ENCODE measurements at places on chromosomes 16 and 17. TPM values are rescaled to one million over a fixed set of nuclear protein-coding genes. Genes with fewer than 3 reads are reported as not detected.

GRCh38 chr16:101586-101985 is 23.6 kb downstream of the MPG start:
- DNase-seq, result no peak

- no peak for DNase-seq
Measured at GRCh38 chr16:50081428-50082018, 15.8 kb downstream of the HEATR3 start.

- no peak for DNase-seq
Measured at GRCh38 chr16:85778873-85779272, 20.5 kb downstream of the EMC8 start.

DNA sequence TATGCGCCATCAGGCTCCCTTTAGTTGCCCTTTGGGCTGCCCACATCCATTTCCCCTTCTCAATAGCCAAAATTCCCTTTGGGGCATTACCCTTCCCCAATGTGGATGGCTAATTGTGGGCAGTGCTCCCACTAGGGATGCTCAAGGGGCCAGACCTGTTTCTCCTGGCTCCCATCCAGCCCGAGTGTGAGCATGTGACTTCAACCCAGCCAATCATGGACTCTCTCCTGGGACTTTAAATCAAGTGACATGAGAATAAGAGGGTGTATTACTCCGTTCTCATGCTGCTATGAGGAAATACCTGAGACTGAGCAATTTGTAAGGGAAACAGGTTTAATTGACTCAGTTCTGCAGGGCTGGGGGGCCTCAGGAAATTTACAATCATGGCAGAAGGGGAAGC is 60.9 kb upstream of the WSB1 start:
- no peak for DNase-seq

GRCh38 chr17:66777689-66778225 is 57.2 kb upstream of the CACNG5 start:
- no peak for DNase-seq

DNA sequence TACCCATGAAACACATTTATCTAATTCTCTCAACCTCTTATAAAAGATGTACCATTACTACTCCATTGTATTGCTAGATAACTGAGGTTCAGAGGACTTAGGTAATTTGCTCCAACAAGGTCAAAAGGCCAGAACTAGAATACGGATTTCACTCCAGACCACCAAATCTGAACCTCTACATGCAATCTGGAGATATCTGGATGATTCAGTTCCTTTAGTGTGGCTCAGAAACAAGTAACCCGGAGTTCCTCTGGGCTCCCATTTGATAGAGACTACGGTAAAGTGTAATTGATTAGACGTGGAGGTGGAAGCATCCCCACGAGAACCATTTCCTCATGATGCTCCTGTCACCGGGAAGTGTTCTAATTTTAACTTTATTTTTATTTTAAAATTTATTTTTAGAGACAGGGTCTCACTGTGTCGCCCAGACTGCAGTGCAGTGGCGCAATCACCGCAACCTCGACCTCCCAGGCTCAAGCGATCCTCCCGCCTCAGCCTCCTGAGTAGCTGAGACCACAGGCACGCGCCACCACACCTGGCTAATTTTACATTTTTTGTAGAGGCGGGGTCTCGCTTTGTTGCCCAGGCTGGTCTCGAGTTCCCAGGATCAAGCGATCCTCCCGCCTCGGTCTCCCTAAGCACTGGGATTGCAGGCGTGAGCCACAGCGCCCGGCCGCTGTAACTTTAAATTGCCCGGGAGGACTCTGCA is 608 bp upstream of the COX10 start:
- DNase-seq, result no peak

DNA sequence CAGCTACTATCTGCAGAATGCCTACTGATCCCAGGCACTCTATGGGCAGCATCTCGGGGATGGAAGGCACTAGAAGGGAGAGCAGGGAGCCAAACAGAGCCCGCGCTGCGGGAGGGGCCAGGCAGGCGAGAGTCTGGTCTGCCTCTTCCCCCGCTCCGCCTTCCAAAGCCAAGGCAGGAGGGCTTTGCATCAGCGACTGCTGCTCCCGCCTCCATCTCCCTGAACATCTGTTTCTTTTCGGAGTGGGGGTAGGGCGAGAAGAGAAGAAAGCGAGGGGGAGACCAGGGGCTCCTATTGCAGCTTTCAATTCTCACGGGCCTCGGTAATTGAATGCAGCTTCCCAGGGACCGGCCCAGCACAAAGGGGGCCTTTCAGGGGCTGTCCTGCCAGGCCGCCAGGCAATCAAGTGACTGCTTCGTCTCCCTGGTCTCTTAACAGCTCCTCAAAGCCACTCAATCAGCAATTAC is 31.4 kb upstream of the CDC42EP4 start:
- DNase-seq, result peak; percentile 25

- no peak for DNase-seq
Measured at GRCh38 chr16:73350707-73351452, 303.0 kb upstream of the ZFHX3 start.

GRCh38 chr16:74729783-74730683 is 29.4 kb upstream of the MLKL start:
- peak; percentile 80 for DNase-seq

DNA sequence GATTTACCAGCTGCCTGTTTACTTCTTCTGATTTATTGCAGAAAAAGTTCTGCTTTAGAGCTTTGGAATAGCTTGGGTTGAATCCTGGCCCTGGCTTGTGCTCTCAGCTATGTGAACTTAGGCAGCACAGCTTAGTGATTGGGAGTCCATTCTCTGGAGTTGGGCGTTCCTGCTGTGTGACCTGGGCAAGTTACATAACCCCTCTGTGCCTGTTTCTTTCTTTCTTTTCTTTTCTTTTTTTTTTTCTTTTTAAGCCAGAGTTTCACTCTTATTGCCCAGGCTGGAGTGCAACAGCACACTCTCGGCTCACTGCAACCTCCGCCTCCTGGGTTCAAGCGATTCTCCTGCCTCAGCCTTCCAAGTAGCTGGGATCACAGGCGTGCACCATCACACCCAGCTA is 51.5 kb upstream of the AQP8 start:
- no peak for DNase-seq

DNA sequence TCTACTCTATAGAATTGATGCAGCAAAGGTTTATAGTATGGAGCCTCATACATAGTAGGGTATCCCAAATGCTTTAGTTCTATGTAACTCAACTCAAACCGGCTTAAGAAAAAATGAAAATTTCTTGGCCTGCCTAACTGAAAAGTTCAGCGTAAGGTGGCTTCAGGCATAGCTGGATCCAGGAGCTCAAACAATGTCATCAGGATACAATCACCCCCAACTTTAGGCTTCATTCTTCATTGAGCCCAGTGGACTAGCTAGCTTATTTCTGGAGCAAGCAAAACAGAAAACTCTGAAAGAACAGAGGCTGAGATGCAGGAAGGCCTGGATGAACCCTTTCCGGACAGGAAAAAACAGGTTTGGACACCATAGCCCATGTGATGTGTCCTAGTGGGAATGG is 147.5 kb upstream of the HS3ST4 start:
- no peak for DNase-seq

- DNase-seq, result peak; percentile 78
Measured at GRCh38 chr16:88769617-88770460, 15.2 kb downstream of the PIEZO1 start.

DNA sequence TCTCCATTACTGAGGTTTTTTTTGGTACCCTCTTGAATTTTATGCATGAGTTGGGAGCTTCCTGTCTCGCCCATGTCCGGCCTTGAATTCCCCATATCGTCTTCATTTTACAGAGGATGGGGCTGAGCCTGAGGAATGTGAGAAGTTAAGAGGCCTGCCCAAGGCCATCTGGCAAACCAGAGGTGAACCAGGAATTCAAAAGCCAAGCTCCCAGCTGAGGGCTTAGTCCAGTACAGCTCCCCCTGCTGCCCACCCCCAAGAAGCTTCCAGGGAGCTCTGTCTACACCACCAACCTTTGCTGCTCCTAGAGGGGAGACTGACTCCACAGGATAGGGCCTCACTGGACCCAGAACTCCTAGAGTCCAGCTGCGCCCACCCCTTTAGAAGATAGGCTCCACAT is 20.7 kb upstream of the C16orf78 start:
- no peak for DNase-seq

- no peak for DNase-seq
Measured at GRCh38 chr16:24499193-24499814, 40.1 kb upstream of the RBBP6 start.

GRCh38 chr17:66437476-66438026 is 135.1 kb downstream of the PRKCA start:
- DNase-seq, result no peak

DNA sequence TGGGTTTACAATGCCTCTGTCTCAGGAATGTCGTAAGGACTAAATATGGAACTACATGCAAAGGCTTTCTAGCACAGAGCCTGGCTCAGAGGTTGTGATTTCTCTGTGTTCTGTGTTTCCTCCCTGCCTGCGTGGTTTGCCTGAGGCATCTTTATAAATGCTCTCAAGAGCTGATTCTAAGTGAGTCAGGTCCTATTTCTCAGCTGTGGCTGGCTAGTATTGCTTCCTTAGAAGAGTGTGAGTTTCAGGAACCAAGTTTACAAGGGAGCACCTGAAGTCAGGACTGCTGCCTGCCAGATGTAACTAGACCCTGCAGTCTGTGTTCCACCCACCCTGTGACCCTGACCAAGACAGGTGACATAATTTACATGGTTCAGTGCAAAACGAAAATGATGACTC is 8.0 kb upstream of the CCL1 start:
- DNase-seq, result no peak

GRCh38 chr17:5408186-5408585 is 11.3 kb downstream of the NUP88 start:
- DNase-seq, result no peak

DNA sequence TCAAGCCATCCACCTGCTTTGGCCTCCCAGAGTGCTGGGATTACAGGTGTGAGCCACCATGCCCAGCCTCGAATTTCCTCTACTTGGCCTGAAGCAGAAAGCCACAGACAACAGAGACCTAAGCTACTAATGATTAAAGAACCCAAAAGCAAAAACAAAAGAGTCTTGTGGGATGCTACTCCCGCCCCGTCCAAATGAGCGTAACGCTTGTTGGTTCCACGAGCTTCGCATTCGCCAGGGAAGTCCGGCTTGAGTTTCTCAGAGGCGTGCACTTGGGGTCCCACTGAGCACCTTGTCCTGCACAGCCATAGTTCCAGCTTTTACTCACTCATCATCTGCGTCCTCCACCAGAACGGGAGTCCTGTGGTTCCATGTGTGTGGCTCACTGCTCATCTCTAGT is 16.0 kb downstream of the CEP295NL start:
- DNase-seq, result no peak

DNA sequence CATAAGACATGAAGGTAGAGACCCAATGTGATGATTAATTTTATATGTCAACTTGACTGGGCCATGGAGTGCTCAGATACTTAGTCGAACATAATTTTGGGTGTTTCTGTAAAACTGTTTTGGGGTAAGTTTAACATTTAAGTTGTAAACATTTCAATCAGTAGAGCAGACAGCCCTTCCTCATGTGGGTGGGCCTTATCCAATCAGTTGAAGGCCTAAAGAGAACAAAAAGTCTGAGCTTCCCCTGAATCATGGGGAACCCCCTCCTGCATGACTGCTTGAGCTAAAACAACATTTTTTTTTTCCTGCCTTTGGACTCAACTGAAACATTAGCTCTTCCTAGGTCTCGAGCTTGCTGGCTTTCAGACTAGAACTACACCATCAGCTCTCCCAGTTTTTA is 327.3 kb upstream of the SOX9 start:
- DNase-seq, result no peak

- no peak for DNase-seq
Measured at GRCh38 chr16:31347445-31347844, 7.5 kb upstream of the ITGAX start.

- DNase-seq, result peak; percentile 34
Measured at GRCh38 chr17:50656509-50656908, 21.8 kb downstream of the ABCC3 start.

- DNase-seq, result no peak
Measured at GRCh38 chr16:3454093-3454492, 10.6 kb downstream of the NAA60 start.

DNA sequence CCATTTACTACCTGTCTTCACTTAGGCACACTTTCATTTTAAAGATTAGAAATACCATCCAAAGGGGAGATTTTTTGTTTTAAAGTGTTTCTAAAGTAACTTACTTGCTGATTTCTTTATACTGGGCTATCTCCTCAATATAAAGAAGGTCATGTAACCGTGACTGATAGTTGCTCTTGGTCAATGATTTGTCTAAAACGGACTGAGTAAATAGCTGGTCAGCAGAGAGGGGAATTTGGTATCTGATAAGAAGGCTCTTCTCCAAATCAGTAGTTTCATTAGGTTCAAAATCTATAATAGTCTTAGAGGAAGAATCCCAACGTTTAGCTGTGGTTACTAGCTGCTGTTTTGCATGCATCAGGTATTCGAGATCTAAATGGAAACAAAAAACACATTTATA is 66.4 kb downstream of the HELZ start:
- no peak for DNase-seq

- DNase-seq, result no peak
Measured at GRCh38 chr17:78081551-78081950, 47.0 kb downstream of the TMC6 start.

DNA sequence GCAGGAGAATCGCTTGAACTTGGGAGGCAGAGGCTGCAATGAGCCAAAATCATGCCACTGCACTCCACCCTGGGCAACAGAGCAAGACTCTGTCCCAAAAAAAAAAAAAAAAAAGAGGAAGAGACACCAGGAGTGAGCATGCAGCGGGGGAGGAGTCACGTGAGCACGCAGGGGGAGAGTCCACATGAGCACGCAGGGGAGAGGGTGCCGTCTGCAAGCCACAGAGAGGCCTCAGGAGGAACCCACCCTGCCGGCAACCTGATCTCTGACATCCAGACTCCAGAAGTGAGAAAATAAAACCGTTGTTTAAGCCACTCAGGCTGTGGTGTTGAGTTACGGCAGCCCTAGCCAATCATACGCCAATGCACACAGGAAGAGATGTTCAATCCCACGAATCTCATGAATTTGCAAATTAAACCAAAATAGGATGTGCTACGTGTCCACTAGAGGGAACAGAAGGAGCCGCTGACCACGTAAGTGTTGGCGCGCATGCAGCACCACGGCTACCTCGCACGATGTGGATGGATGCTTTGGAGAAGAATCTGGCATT is 42.2 kb downstream of the CCDC57 start:
- DNase-seq, result peak; percentile 29

The SLC16A11 gene
- 0.55 TPM for total RNA-seq

The TEKT5 gene
- 0.90 TPM for total RNA-seq

The ADAT1 gene
- total RNA-seq, result 35.8 TPM

The TNRC6C gene
- 32.6 TPM for total RNA-seq

The PRKCB gene
- 7.4 TPM for total RNA-seq

The ODAD4 gene
- not detected for total RNA-seq
